ENCODE measurements at places on chromosomes 4 and X. TPM values are rescaled to one million over a fixed set of nuclear protein-coding genes. Genes with fewer than 3 reads are reported as not detected.

The CT45A1 gene
- not detected for total RNA-seq

The SULT1B1 gene
- 4.7 TPM for total RNA-seq

The KLKB1 gene
- 2.1 TPM for total RNA-seq

The AADAT gene
- 2.6 TPM for total RNA-seq

The EREG gene
- 0.44 TPM for total RNA-seq

The PRPS2 gene
- total RNA-seq, result 36.1 TPM

The TBL1X gene
- total RNA-seq, result 43.0 TPM

The FRMD7 gene
- total RNA-seq, result 0.19 TPM

The PPARGC1A gene
- total RNA-seq, result 80.8 TPM

The DKK2 gene
- total RNA-seq, result 0.22 TPM

The GPC4 gene
- 70.3 TPM for total RNA-seq

The PCDH7 gene
- 10.2 TPM for total RNA-seq

The OPRPN gene
- total RNA-seq, result not detected

The MAGT1 gene
- total RNA-seq, result 86.8 TPM

The CLCN5 gene
- 29.7 TPM for total RNA-seq

The TMEM144 gene
- 9.8 TPM for total RNA-seq

The ELOVL6 gene
- total RNA-seq, result 10.7 TPM

The APEX2 gene
- total RNA-seq, result 15.9 TPM

The TSPAN7 gene
- total RNA-seq, result 44.9 TPM

The SCOC gene
- 74.1 TPM for total RNA-seq

The CHRDL1 gene
- 8.7 TPM for total RNA-seq

The DDX53 gene
- not detected for total RNA-seq

The PPP1R2C gene
- not detected for total RNA-seq

The SOD3 gene
- total RNA-seq, result 193 TPM

The PNMA6A gene
- total RNA-seq, result 4.2 TPM

The SLC10A6 gene
- total RNA-seq, result 1.4 TPM

The MAGEA6 gene
- total RNA-seq, result not detected

The PPP2R2C gene
- 0.82 TPM for total RNA-seq

The PABPC5 gene
- 1.9 TPM for total RNA-seq

The STS gene
- 13.4 TPM for total RNA-seq

The EDNRA gene
- total RNA-seq, result 8.1 TPM

The CXCR3 gene
- 1.7 TPM for total RNA-seq

The TMPRSS11D gene
- total RNA-seq, result not detected

The GPR50 gene
- total RNA-seq, result not detected

The BEX5 gene
- total RNA-seq, result 9.5 TPM

The ATP1B4 gene
- not detected for total RNA-seq

The CCDC149 gene
- 21.8 TPM for total RNA-seq

The NXF2B gene
- total RNA-seq, result 0.25 TPM

The MAGIX gene
- total RNA-seq, result 11.6 TPM

The P2RY4 gene
- total RNA-seq, result 0.31 TPM

The MAGEA11 gene
- not detected for total RNA-seq

Data from kidney (tissue), 22 donors.